ENCODE measurements at places on chromosomes 4 and X.

DNA sequence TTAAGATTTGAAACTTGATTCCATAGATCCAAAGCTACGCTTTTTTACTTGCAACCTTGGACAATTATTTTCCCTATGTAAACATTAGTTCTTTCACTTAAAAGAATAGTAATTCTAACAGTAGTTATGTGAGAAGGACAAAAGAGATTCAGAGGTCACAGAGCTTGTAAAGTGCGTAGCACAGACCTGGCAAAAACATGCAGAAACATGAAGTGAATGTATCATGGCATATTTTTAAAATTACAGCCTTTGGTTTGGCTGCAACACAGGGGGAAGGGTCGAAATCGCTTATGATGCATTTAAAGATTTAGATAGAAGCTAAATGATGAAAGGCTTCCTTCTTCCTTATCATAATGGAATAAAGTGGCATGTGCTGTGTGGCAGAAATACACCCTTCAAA lies 1068.8 kb downstream of the ARAP2 start:
- no peak for DNase-seq

- DNase-seq, result no peak
Observed at GRCh38 chrX:15825936-15826335, 28.7 kb downstream of the AP1S2 start.

DNA sequence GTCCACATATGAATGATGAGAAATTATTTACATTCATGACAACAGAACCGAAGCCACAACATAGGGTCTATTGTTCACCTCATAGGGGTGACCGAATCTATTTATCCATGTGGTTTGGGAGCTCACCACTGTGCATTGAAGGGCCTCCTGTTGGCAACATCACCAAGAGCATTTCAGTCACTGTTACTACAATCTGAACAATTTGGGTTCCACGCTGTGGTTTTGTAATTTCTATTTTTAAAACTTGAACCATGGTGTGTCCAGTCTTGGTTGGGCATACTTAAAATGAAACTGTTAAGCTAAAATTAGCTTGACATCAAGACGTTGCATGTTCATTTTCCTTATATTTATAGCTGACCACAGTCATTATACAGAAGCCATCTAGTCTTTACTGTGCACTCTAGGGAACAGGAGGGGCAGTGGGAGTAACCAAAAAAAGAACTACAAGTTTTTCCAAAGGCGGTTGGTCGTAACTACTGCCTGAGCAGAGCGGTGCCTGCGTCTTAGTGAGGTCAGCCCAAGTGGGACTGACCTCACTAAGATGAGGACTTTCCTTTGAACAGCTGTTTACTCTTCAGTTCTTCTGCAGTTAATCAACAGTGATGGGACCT lies 192.1 kb downstream of the SPRY1 start:
- no peak for DNase-seq

- no peak for DNase-seq
Observed at GRCh38 chr4:72864898-72865297, 204.6 kb downstream of the COX18 start.

DNA sequence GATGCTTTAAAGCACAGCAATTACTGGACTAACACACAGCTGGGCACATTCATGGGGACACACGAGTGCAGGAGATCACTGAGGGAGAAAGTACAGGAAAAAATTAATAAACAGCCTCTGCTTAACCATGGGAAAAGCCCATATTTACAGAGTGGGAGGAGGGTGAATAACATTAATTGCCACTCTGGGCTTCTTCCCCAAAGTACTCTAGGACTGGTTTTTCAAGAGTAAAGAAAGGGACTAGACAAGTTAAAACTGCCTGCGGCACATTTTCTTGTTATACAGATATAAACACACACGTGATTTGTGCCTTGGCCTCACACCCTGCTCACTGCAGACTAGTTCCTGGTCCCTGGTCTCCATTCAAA lies 179.7 kb upstream of the TET2 start:
- DNase-seq, result no peak

DNA sequence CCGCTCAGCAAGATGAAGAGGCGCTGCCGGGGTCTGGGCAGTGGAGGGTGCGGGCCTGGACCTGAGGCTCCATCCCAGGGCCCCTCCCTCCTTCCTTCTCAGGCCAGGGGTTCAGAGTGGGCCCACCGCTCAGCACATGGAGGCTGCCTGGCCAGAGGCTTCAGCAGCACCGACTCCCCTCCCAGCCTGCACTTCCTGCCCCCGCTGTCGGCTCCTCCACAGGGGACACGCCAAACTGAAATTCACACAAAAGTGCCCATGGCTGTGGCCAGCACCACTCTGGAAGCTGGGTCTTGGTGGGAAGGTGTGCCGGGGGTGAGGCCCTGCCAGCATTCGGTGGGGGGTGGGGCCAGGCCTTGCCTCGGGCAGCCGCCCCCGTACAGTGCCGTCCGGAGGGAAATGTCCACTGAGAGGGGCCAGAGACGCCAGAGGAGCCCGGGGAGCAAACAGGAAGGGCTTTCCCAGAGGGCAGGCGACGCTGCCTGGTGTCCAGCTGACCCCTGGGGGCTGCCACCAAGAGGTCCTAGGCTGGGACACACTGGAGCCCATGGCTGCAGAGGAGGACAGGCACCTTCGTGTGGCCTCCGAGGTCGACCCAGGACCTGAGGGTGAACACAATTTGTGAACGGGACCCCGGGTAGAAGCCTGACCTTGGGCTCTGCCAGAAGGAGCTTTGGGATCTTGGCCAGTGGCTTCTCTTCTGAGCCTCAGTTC lies 84.6 kb upstream of the AFAP1 start:
- DNase-seq, result no peak

DNA sequence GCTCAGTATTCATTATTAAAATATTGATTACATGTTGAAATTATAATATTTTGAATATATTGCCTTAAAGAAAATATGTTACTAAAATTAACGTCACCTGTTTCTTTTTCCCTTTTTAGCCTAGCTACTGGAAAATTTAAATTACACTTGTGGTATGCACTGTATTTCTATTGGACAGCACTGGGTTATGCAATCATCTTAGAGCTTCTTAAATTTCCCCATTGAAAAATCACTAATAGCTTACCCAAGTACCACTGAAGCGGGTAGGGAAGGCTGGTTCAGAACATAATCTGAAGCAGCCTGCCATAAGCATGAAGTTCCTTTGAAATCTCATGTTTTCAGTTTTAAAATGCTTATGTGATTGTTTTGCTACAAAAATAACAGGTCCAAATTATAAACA lies 49.5 kb upstream of the TFDP3 start:
- DNase-seq, result no peak

DNA sequence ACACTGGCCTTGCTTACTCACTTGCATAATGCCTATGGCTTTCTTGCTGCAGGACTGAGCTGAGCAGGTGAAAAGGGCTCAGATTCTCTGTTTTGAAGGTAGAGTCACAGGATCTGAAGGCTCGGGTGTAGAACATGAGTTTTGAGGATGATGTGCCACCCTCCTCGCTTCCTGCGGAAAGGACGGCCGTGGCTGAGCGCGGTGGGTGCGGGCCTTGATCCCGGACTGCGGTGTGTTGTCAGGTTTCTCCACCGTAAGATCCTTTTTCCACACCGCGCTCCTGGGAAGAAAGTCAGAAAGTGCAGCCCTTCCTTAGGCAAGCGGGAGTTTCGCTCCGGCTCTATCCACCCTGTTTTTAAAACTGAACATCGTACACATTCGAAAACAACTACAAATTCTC lies 36.2 kb downstream of the ZFP42 start:
- DNase-seq, result no peak

DNA sequence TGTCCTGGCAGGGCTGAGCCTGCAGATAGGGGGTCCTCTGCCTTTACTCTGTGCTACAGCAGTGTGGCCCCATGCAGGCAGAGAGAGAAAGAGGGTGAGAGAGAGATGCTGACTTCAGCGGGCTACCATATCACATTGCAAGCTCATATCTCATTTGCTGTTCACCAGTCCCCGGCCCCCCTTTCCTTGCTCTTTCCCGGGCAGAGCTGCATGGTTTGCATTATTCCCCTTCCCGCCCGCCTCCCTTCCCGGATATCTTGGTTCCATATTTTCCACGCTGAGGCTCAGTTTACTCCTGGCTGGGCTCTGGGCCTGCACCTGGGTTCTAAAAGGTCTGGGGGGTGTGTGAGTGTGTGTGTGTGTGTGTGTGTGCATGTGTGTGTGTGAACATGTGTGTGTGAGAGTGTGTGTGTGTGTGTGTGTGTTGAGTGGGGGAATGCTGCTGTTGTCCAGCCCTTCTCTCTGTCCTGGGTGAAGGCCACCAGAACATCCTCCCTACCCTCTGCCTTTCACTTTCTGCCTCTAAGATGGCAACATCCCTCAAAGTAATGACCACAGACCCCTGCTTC lies 63.5 kb downstream of the PJA1 start:
- no peak for DNase-seq

- DNase-seq, result no peak
Observed at GRCh38 chr4:15117270-15117946, 115.1 kb downstream of the CPEB2 start.

- DNase-seq, result no peak
Observed at GRCh38 chr4:67725981-67726380, 25.0 kb upstream of the UBA6 start.

DNA sequence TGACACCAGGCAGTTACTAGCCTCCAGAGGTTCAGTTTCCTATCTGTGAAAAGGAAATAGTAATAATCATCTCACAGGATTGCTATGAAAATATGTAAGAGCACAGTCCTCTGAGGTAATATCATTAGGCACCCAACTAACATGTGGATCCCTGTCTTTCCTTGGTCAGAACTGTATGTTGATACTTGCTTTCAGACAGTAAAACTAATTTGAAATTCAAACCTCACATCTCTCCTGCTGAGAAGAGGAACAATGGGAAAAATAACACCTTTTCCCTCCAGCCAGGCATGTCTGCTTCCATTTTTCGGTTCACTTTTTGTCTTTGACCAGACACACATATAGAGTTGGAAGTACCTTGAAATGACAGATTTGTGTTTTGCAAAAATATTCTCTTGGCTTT lies 262.7 kb downstream of the IL15 start:
- DNase-seq, result no peak

- no peak for DNase-seq
Observed at GRCh38 chrX:103437147-103437873, 61.0 kb downstream of the BEX3 start.

GRCh38 chrX:103556963-103557612 lies 28.2 kb upstream of the TCEAL4 start:
- DNase-seq, result no peak

GRCh38 chrX:28120072-28120471 lies 138.8 kb upstream of the DCAF8L1 start:
- DNase-seq, result no peak

GRCh38 chrX:46208225-46208854 lies 336.9 kb downstream of the ZNF674 start:
- no peak for DNase-seq

GRCh38 chrX:45889471-45889870 lies 655.8 kb downstream of the ZNF674 start:
- DNase-seq, result no peak

DNA sequence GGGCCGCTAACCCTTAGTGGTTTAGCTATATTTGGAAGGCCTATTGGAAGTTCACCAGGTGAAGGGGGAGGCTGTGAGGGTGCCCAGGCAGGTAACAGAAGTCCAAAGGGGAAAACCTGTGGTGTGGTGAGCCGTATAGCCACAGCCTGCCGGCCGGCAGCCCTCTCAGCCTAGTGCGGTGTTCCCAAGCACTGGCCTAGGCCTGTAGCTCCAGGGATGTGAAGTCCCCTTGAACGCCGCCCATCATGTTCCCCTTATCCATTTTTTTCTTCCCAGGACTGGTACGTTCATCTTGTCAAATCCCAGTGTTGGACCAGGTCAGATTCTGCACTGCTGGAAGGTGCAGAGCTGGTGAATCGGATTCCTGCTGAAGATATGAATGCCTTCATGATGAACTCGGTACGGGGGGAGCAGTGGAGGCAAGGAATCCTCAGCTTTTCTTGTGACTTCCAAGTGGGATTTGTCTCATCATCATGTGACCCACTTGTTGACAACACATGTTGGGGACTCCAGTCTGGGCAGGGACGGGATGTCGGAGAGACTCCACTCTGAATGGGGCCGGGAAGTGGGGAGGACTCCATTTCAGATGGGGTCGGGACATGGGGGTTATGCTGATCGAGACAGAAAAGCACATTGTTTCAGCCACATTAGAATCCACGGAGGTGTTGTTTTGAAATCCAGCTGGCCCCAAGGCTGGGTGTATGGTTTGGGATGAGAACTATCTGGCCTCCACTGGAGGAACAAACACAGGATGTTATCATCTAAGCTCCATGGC lies 39.2 kb upstream of the MSANTD1 start:
- DNase-seq, result no peak

DNA sequence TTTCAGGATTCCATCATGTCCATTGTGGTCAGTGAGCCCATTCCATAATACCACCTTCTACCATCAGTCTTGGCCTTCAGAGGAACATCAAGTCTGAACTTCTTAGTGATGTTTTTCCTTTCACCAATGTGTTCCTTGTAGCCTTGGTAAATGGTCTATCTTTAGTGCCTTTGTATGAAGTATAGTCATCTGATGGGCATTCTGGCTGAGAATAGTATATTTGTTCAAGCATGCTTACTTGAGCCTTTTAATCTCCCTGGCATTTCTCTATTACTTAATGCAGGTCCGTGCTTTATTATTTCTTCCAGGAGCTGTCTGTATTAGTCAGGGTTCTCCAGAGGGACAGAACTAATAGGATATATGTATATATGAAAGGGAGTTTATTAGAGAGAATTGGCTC lies 99.7 kb downstream of the TLL1 start:
- no peak for DNase-seq

GRCh38 chr4:79338148-79338547 lies 12.3 kb upstream of the NAA11 start:
- DNase-seq, result no peak

- DNase-seq, result no peak
Observed at GRCh38 chr4:154305616-154306015, 186.0 kb downstream of the DCHS2 start.

DNA sequence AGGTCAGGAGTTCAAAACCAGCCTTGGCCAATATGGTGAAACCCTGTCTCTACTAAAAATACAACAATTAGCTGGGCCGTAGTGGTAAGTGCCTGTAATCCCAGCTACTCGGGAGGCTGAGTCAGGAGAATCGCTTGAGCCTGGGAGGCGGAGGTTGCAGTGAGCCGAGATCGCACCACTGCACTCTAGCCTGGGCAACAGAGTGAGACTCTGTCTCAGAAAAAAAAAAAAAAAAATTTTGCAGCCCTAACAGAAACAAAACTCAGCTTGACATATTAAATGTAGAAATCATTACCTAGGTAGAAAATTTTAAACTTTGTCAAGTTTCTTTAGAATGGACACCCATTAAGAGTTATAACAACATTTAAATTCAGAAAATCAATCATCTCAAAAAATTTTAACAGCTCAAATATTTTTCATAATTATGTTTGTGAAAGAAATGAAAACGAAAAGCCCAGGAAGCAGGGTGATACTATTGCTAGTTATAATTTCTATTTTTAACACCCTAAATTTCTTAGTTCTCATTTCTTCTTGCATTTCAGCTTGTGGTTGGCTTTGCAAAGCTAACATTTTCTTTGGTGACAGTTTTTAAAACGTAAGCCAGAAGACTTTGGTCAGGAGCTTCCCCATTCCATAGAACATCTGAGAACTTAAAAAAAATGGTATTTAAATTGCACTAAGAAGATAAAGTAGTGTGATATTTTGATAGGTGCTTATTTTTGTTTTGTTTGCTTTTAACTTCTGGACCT lies 33.3 kb upstream of the RBBP7 start:
- DNase-seq, result no peak

- no peak for DNase-seq
Observed at GRCh38 chr4:79047316-79047715, 108.1 kb upstream of the PAQR3 start.

- DNase-seq, result peak; percentile 4
Observed at GRCh38 chr4:99405433-99406115, 29.6 kb downstream of the ADH7 start.
